Thyroid gland (tissue), 4 donors: ENCODE measurements at places on chromosomes 13 and 19. TPM values are rescaled to one million over a fixed set of nuclear protein-coding genes. Genes with fewer than 3 reads are reported as not detected.
A peak's percentile ranks its signal among the peaks of the same experiment; 100 is the strongest.

GRCh38 chr13:21557995-21558394 lies 46.0 kb downstream of the MICU2 start:
- no peaks in the 10 kb centered on the region for H3K27me3 ChIP-seq
- DNase-seq: no peak
- H3K36me3 ChIP-seq: no peaks in the 10 kb centered on the region
- H3K4me1 ChIP-seq: no peaks in the 10 kb centered on the region
- H3K27ac ChIP-seq: no peak overlapping the region
- no peak overlapping the region for H3K4me3 ChIP-seq

Gene TGFBR3L
- not detected for total RNA-seq

- H3K36me3 ChIP-seq: peaks cover 42% of the 10 kb centered on the region
- no peak overlapping the region for H3K27ac ChIP-seq
- no peak overlapping the region for H3K4me3 ChIP-seq
- DNase-seq: no peak
- no peaks in the 10 kb centered on the region for H3K4me1 ChIP-seq
- H3K27me3 ChIP-seq: no peaks in the 10 kb centered on the region
Measured at GRCh38 chr19:308471-309205, 17.4 kb upstream of the PLPP2 start.

GRCh38 chr19:1418496-1418775 lies 11.1 kb downstream of the DAZAP1 start:
- H3K27me3 ChIP-seq: no peaks in the 10 kb centered on the region
- DNase-seq: no peak
- no peak overlapping the region for H3K27ac ChIP-seq
- H3K4me1 ChIP-seq: peaks cover 27% of the 10 kb centered on the region

DNA sequence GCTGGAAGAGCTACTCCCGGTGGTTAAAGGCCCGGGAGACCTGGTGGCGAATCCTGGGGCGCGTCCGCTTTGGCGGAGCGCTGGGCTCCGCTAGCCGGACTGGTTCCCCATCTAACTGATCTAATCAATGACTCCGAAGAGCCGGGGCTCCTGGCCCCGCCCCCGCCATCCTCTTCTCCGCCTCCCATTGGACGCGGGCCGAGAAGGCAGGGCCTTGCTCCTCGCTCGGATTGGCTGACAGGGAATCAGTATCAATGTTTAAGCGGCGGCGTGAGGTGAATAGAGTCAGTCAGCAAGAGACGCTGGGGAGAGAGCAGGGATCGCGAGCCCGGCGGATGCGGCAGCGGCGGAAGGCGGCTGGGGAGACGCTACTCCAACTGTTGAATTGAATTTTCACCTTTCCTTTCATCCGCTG lies 1.7 kb upstream of the PCDH17 start:
- no peak overlapping the region for H3K4me3 ChIP-seq
- no peaks in the 10 kb centered on the region for H3K36me3 ChIP-seq
- H3K27me3 ChIP-seq: peaks cover 28% of the 10 kb centered on the region

Gene NKPD1
- total RNA-seq: 1.3 TPM

GRCh38 chr13:110431425-110432294 lies 124.6 kb downstream of the COL4A2 start:
- H3K36me3 ChIP-seq: peaks cover 14% of the 10 kb centered on the region
- H3K27ac ChIP-seq: no peak overlapping the region

- no peak overlapping the region for H3K4me3 ChIP-seq
- H3K4me1 ChIP-seq: no peaks in the 10 kb centered on the region
- DNase-seq: no peak
- H3K27ac ChIP-seq: no peak overlapping the region
- peaks cover 5% of the 10 kb centered on the region for H3K36me3 ChIP-seq
Measured at GRCh38 chr19:46773018-46773399, 15.4 kb downstream of the SLC1A5 start.

GRCh38 chr19:32357720-32358119 lies 12.3 kb downstream of the ZNF507 start:
- no peaks in the 10 kb centered on the region for H3K27me3 ChIP-seq
- H3K4me1 ChIP-seq: peaks cover 46% of the 10 kb centered on the region
- no peak for DNase-seq

DNA sequence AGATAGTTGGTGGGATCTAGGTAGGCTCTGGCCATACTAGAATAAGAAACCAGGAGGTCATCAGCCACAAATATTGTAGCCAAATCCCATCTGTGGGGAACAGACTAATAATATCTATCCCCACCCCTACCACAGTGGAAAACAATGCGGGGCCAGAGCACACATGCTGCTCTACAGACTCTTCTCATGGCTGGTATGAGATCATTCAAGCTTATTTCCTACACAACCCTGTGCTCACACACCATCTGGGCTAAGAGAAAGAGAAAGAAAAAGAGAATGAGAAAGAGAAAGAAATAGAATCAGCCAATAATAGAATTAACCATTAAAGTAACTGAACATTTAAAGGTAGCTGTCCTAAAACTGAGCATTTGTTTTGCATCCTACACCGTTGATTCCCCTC lies 1268.4 kb upstream of the SPRY2 start:
- no peak overlapping the region for H3K27ac ChIP-seq
- H3K27me3 ChIP-seq: no peaks in the 10 kb centered on the region
- H3K36me3 ChIP-seq: no peaks in the 10 kb centered on the region
- H3K4me1 ChIP-seq: no peaks in the 10 kb centered on the region

- no peaks in the 10 kb centered on the region for H3K27me3 ChIP-seq
- H3K27ac ChIP-seq: no peak overlapping the region
- H3K36me3 ChIP-seq: no peaks in the 10 kb centered on the region
- no peak overlapping the region for H3K4me3 ChIP-seq
- DNase-seq: no peak
- H3K4me1 ChIP-seq: no peaks in the 10 kb centered on the region
Measured at GRCh38 chr19:31694761-31695160, 345.5 kb upstream of the TSHZ3 start.

Gene PDE4C
- 0.92 TPM for total RNA-seq

- peaks cover 14% of the 10 kb centered on the region for H3K36me3 ChIP-seq
- H3K4me1 ChIP-seq: peaks cover 45% of the 10 kb centered on the region
- no peak overlapping the region for H3K4me3 ChIP-seq
- DNase-seq: peak; percentile 96
- H3K27ac ChIP-seq: peak overlapping the region; percentile 100
- H3K27me3 ChIP-seq: no peaks in the 10 kb centered on the region
Measured at GRCh38 chr19:39409208-39410016, 2.8 kb downstream of the ZFP36 start.

DNA sequence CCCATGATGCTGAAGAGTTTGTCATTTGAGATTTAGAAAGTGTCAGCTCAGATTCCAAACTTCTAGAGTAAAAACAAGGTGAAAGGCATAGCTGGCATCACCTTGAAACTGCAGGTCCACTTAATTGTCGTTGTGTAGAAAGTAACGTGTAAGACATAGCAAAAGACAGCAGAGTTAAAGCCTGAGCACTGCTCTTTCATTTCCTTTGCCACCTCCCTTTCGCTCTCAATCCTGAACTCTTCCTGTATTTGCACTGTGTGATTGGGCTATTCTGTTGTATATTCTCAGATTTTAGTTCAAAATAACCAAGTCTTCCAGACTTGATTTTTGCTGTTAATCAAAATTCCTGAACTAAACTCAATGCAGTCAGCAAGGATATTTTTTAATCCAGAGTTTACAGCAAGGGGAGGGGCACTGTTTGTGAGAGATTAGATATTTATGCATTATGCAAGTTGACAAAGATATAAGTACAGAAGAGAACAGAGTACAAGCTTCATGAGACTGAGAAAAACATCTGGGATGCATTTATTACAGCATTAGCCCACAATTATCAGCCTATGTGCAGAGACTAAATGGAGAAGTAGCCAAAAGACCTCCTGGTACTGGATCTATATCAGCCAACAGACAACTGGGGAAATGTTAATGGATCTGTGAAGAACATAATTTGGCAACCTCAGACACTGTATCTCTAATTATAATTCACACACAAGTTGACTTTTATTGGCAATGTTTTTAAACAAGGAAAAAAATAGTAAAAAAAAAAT lies 328.6 kb downstream of the SUCLA2 start:
- no peaks in the 10 kb centered on the region for H3K36me3 ChIP-seq
- no peaks in the 10 kb centered on the region for H3K27me3 ChIP-seq
- H3K4me1 ChIP-seq: no peaks in the 10 kb centered on the region
- no peak overlapping the region for H3K27ac ChIP-seq
- DNase-seq: no peak

DNA sequence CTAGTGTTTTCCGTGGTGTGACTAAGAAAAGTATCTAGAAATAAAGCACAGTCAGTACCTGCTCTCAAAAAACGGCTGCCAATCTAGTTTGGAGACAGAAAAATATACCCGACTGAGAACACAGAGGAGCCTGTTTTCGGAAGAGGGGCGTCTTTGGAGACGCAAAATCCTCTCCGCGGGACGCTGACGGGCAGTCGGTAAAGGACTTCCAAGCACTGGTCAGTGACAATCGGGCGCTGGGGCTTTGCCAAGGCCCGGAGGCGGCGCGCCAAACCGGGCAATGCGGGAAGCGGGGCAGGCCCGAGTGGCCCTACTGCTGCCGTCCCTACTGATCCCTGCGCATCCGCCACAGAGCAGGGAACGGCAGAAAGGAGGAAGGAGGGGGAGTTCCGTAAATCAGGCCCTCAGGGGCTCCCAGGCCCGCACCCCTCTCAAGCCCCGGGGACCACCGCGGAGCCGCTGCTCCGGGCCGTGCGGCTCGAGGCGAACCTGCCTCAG lies 588 bp upstream of the DPY19L3 start:
- no peaks in the 10 kb centered on the region for H3K27me3 ChIP-seq
- no peaks in the 10 kb centered on the region for H3K36me3 ChIP-seq
- peak overlapping the region; percentile 85 for H3K4me3 ChIP-seq
- H3K4me1 ChIP-seq: peaks cover 19% of the 10 kb centered on the region
- peak; percentile 71 for DNase-seq

DNA sequence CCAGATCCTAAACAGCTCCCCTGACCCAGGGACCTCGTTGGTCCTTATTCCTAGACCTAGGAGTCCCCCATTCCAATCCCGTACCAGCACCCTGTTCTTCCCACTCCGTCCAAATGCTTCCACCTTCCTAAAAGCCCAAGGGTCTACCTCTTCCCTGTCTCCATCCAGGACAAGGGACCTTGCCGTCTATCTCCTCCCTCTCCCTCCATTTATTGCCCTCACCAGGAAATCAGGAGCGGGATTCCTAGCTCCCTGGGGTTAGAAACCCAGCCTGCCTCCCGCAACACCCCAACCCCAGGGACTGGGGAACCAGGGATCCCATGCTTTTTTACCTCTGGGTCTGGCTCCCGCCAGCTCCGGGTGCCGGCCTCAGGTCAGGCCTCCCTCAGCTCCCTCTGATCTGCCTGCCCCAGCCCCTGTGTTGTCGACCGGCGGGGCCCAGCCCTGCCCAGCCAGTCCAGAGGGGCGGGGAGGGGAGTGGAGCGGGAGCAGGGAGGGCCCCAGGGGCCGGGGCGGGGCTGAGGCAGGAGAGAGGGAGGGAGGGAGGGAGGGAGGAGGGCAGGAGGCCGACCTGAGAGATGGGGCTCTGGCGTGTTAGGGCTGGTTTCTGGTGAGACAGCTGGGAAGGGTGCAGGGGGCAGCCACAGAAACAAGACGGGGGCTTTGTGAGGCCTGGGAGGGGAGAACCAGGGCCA lies at the start of gene B3GNT8:
B3GNT8 (minus strand) TSS at position 423 of the 695 bp plus-strand sequence. CDS start 596 bp downstream, outside the sequence.
- peak; percentile 87 for DNase-seq
- peaks cover 17% of the 10 kb centered on the region for H3K4me1 ChIP-seq
- no peaks in the 10 kb centered on the region for H3K27me3 ChIP-seq
- no peak within 1 kb of the TSS for H3K4me3 ChIP-seq

Gene ZNF534
- not detected for total RNA-seq

DNA sequence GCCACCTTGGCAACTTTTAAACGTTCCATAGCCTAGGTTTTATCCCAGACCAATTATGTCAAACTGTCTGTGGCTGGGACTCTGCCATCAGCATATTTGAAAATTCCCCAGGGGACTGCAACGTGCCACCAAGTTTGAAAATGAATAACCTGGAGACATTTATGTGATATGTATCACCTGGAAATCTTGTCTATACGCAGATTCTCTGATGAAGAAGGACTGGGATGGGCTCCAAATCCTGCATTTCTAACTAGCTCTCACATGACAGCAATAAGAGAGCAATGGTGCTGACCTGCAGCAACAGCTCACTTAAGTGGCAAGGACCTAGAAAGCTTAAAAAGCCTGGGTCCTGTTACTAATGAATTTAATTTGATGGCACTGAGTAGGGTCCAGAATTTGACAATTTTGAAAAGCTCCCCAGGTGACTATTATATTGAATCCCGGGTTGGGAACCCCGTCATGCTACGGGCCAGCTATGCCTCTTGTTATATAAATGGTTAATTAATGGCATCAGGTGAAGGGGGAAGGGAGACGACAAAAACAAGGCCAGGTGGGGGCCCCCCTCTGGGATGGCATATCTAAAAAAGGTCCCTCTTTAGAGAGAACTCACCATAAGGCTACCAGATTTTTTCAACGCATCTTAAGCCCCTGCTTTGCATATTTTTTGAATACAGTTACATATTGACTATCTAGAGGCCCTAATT lies 213.7 kb downstream of the ZIC5 start:
- H3K36me3 ChIP-seq: no peaks in the 10 kb centered on the region
- H3K4me1 ChIP-seq: no peaks in the 10 kb centered on the region
- no peak for DNase-seq
- H3K27ac ChIP-seq: no peak overlapping the region
- H3K4me3 ChIP-seq: no peak overlapping the region

GRCh38 chr13:77239312-77239711 lies 87.6 kb downstream of the MYCBP2 start:
- H3K36me3 ChIP-seq: peaks cover 17% of the 10 kb centered on the region
- DNase-seq: no peak
- no peak overlapping the region for H3K4me3 ChIP-seq
- no peaks in the 10 kb centered on the region for H3K4me1 ChIP-seq

- H3K36me3 ChIP-seq: no peaks in the 10 kb centered on the region
- no peak for DNase-seq
- H3K4me3 ChIP-seq: no peak overlapping the region
- no peak overlapping the region for H3K27ac ChIP-seq
- H3K4me1 ChIP-seq: no peaks in the 10 kb centered on the region
Measured at GRCh38 chr13:44755872-44756271, 179.7 kb upstream of the TSC22D1 start.

DNA sequence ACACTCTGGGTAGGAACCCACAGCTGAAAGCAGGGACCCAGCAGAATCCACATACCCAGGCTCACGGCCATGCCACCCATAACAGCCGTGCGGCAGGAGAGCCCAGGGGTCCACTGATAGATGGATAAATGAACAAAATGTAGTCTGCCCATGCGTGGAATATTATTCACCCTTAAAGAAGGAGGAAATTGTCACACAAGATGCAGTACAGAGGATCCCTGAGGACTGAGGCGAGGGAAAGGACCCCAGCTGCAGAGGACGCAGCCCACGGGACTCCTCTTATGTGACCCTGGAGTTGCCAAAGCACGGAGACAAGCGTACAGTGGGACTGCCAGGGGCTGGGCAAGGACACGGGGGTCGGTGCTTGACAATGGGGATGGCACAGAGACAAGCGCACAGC lies 10.7 kb downstream of the GRTP1 start:
- H3K27me3 ChIP-seq: no peaks in the 10 kb centered on the region
- H3K36me3 ChIP-seq: no peaks in the 10 kb centered on the region
- DNase-seq: no peak

- no peak for DNase-seq
- no peaks in the 10 kb centered on the region for H3K27me3 ChIP-seq
- peaks cover 41% of the 10 kb centered on the region for H3K4me1 ChIP-seq
- H3K36me3 ChIP-seq: no peaks in the 10 kb centered on the region
- H3K4me3 ChIP-seq: no peak overlapping the region
- peak overlapping the region; percentile 64 for H3K27ac ChIP-seq
Measured at GRCh38 chr13:33206425-33206824, 79.1 kb downstream of the STARD13 start.

- H3K27me3 ChIP-seq: no peaks in the 10 kb centered on the region
- H3K4me3 ChIP-seq: no peak overlapping the region
- no peaks in the 10 kb centered on the region for H3K4me1 ChIP-seq
Measured at GRCh38 chr13:111304041-111304544, 16.3 kb upstream of the TEX29 start.
